ENCODE measurements at places on chromosomes 3 and 15.

- DNase-seq, result no peak
These were observed 51.9 kb upstream of the TMEM115 start for GRCh38 chr3:50411229-50411628.

GRCh38 chr3:129233538-129233937 lies 15.9 kb upstream of the COPG1 start:
- DNase-seq, result no peak

DNA sequence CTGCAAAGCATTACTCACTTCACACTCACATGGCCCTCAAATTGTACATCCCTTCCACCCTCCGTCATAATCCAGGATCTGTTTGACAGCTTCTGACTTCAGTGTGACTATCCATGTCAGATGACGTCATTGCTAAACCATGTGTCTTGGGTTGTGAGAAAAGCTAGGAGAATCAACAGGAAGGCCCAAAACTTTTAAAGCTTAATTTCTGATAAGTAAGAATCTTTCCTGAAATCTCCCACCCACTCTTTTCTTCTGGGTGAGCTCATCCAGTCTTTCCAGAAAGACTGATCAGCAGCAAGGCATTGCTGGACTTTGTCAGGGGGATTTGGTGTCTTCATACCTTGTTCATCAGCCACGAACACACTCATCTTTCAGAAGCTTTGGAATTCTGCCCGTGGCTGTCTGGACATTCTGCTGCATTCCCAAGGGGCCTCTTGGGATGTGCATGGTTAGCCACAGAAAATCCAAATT lies 11.5 kb upstream of the LMCD1 start:
- DNase-seq, result no peak

- DNase-seq, result no peak
These were observed 536.7 kb downstream of the FOXP1 start for GRCh38 chr3:71046791-71047190.

DNA sequence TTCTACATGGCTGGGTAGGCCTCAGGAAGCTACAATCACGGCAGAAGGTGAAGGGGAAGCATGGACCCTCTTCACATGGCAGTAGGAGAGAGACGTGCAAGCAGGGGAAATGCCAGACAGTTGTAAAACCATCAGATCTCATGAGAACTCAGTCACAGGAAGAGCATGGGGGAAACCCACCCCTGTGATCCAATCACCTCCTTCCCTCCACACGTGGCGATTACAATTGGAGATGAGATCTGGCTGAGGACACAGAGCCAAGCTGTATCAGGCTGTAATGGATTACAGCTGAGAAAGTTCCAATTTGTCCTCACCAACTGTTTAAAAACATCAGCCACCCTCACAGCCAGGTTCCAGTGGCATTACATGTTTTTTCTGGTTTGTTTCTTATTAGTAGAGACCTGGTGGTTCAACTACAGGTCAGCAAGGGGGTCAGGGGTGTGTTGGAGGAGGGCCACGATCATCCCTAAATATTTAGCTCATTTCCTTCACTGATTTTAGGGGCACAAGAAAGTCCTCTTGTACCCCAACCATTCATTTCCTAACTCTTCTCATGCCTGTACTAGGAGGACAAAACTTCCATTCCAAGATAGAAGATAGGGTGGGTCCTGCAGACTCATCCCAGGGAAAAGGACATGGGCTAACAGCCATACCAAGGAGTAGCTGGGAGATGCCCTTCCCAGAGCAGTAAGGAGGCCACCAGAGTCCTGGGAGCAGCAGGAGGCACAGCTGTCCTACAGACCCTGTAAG lies 54.4 kb downstream of the ANXA2 start:
- DNase-seq, result no peak

GRCh38 chr3:99355465-99355864 lies 282.9 kb upstream of the COL8A1 start:
- no peak for DNase-seq

- no peak for DNase-seq
These were observed 78.5 kb downstream of the TRANK1 start for GRCh38 chr3:36866368-36866767.

DNA sequence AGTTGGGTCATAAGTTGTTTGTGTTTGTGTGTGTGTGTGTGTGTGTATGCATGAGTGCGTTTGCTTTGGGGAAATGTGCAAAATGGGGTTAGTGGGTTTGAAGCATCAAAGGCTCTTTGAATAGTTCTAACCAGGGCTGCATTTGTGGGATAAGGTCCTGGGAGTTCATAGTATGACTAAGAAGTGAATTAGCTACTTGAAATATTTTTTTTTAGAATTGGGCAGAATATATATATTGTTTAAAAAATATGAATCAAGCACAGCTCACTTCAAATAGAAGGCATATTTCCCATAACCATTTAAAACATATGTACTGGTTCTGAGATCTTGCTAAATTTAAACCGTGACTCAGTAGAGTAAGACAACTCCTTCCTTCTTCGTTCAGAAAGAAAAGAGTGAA lies 43.1 kb downstream of the IGF2BP2 start:
- DNase-seq, result no peak

DNA sequence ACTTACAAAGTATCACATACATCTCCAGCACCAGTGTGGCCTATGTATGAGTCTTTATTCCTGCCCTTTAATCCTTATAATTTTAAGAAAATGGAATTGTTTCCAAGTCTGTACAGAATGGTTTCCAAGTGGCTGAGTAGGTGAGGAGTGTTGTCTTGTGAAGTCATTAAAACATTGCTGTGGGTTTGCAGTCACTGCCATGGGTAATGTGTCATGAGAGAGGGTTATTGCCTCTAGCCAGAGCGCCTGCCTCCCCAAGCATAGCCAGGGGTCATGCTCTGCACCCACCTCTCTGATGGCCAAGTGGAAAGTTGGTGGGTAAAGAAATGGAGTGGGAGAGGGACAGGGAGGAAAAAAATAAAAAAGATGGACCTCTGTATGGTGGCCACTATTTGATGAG lies 25.3 kb downstream of the TRAK1 start:
- DNase-seq, result no peak

GRCh38 chr3:94862703-94863102 lies 799.8 kb downstream of the NSUN3 start:
- DNase-seq, result peak; percentile 0

- DNase-seq, result no peak
These were observed 52.2 kb upstream of the STXBP5L start for GRCh38 chr3:120855665-120856437.

GRCh38 chr15:48507416-48508065 lies 138.0 kb downstream of the FBN1 start:
- DNase-seq, result no peak

- no peak for DNase-seq
These were observed 84.3 kb downstream of the SHQ1 start for GRCh38 chr3:72763751-72764440.

- no peak for DNase-seq
These were observed 64.9 kb downstream of the ABHD5 start for GRCh38 chr3:43755516-43756200.

- no peak for DNase-seq
These were observed 79.6 kb downstream of the CRYGS start for GRCh38 chr3:186464424-186465093.

DNA sequence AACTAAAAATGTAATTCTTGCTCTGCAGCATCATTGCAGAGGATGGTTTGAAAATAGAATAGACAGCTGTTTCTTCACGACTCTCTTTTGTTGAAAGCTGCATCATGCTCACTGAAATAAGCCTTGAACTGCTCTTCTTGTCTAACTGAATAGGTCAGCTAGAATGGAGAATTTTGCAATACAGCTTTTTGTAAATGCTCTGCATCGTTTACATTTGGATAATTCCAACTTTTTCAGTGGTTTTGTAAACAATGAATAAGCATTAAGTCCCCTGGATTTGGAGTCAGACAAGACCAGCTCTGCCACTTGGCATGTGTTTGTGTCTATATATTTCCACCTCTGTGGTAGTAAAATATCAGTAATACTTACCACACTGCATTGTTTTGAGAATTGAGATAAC lies 95.2 kb downstream of the PLSCR2 start:
- no peak for DNase-seq

- no peak for DNase-seq
These were observed 22.4 kb upstream of the CILP start for GRCh38 chr15:65233696-65234095.

GRCh38 chr15:83396101-83396500 lies 51.0 kb upstream of the SH3GL3 start:
- DNase-seq, result no peak

DNA sequence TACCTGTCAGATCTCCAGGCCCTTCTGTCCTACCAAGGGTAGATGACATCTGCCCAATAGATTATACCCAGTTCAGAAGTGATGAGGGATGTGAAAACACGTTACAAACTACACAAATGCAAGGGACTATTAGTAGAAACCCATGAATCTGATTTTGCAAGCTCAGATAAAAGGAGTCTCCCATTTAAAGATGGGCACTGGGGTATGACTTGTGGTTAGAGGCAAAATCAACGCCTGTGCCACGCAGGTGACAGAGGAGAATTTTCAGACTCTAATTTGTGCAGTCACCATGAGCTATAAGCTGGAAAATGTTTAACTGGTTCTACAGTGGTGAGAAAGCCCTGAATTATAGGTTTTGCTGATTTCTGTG lies 184.4 kb upstream of the LPP start:
- no peak for DNase-seq

- DNase-seq, result no peak
These were observed 186.9 kb downstream of the FAM43A start for GRCh38 chr3:194872669-194872977.

DNA sequence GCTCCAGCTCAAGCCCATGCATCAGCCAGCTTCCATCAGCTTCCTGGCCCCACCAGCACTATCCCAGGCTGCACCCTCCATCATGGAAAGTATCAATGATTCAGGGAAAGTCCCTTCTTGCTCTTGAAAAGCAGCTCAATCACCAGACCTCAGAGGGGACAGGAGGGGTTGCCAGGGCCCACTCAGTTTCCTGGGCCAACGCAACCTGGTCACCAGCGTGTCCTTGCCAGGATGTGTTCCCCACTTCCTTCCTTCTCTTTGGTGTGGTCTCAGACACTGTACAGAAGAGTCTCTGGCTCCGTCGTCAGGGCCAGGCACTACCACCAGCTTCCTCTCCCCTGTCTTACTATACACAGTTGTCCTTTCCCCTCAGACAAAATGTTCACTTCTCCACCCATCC lies 3.0 kb downstream of the HDC start:
- no peak for DNase-seq

- DNase-seq, result no peak
These were observed 24.8 kb downstream of the TMOD2 start for GRCh38 chr15:51775967-51776816.

- no peak for DNase-seq
These were observed 707.0 kb upstream of the GOLIM4 start for GRCh38 chr3:168802766-168803165.

DNA sequence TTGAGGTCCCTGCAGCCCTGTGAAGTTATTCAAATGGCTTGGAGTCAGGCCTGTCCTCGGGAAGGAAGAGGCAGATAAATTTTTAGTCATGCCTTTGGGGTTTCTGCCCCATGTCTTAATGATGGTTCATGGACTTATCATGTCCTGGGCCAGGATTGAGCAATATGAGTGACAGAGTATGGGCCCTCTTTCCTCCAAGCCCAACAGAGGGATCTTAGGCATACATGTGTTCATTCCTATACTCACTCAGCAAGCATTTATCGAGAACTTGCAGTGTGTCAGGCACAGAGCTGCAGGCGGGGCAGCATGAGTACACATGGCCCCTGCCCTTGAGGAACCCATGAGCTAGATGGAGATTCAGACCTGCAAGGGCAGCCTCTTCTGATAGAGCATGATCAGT lies 6.2 kb downstream of the ESYT3 start:
- no peak for DNase-seq

DNA sequence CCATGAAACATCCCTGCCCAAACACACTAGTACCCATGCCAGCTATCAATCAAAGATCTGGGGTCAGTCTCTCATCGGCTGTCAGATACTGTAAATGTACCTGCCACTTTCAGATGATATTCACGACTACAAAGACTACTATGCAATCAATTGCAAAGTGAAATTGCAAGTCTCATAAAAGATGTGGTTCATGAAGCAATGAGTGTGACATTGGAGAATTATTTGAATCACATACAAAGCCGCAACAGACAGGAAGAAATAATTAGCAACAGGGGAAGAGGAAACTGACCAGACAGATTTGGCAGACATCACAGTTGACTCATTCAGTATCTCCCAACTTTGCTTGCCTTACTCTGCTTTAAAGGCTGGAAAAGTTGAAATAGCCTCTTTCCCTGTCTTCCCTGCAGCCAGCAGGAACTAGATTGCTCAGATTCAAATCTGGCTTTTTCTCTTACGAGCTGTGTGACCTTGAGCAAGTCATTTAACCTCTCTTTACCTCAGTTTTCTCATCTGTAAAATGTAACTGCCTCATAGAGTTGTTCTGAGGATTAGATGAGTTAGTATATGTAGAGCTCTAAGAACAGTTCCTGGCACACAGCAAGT lies 95.7 kb upstream of the C3orf80 start:
- DNase-seq, result no peak

DNA sequence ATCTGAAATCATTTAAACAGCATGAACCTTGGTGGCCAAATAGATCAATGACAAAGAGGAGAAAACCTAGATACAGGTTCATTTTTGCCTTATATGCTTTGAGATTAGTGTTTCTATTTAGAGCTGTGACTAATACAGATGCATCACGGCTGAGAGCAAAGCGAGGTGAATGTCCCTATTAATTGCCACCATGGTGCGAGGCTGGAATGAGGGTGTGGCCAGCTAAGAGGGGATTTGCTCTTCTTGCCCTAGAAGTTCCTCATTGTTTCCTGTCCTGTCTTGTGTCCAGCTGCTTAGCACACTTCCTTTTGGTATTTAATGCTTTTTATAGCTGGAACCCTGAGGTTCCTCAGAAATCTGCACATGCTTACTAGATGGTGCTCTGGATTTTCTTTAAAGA lies 339.1 kb upstream of the RGMA start:
- no peak for DNase-seq

- DNase-seq, result no peak
These were observed 26.9 kb upstream of the ZNF280D start for GRCh38 chr15:56760186-56760585.

- DNase-seq, result no peak
These were observed 43.4 kb downstream of the FBXO22 start for GRCh38 chr15:75947092-75947491.

- DNase-seq, result no peak
These were observed 76.0 kb upstream of the ATP10A start for GRCh38 chr15:25939122-25939521.

DNA sequence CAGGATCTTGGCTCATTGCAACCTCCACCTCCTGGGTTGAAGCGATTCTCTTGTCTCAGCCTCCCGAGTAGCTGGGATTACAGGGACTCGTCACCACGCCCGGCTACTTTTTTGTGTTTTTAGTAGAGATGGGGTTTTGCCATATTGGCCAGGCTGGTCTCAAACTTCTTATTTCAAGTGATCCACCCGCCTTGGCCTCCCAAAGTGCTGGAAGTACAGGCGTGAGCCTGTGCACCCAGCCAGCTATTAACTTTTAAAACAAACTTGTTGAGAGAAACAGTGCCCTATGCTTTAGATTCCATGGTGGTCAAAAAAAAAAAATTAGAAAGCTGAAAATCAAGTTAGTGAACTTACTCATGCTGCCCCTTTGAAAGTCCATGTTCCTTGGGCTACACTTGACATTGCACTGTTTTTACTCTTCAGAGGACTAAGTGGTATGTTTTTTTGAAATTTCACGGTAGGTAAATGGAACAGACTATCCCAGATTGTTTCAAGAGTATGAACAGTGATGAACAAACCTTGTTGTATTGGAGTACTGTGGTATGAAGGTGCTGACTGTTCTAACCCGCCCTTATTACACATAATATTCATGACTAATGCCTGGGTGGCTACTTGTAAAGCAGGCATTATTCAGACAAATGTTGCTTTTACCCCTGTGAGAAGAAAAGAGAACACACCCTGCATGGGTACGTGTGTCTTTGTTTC lies 206.9 kb downstream of the KLHL25 start:
- DNase-seq, result no peak
